ENCODE measurements at places on chromosomes 13 and 19.

- DNase-seq: no peak
These were observed 27.0 kb upstream of the F2RL3 start for GRCh38 chr19:16861834-16862233.

DNA sequence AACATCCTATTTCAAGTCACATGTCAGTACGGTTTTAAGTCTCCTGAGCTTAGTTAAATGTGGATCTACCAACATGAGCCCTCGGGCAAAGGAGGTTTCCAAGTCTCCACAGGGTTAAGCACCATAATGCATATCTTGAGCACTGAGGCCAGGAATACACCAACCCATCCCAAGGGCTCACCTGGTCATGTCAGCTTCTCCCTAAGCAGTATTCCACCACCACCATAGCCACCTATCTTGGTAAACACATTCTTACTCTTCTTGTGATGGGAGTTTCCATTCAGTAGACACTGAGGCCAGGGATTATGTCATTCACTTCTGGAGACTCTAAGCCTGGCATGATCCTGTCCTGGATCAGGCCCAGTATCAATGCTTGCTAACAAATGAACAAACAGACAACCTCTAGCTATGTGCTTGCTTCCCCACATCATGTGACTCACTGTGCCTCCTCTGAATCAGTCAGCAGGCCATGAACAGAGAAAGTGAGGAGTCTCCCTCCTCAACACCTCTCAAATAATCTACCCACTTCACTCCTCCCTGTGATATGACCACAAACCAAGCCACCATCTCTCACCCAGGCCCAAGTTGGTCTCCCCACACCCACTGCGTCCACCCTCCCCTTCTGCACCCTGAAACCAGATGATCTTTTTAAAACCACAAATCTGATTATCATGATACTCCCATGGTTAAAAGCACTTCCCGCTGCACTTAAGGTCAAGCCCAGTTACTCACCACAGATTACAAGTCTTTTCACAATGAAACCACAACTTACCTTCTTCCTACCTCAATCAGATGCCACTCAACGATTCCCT, 5.8 kb downstream of the PEG3 start:
- no peak for DNase-seq

DNA sequence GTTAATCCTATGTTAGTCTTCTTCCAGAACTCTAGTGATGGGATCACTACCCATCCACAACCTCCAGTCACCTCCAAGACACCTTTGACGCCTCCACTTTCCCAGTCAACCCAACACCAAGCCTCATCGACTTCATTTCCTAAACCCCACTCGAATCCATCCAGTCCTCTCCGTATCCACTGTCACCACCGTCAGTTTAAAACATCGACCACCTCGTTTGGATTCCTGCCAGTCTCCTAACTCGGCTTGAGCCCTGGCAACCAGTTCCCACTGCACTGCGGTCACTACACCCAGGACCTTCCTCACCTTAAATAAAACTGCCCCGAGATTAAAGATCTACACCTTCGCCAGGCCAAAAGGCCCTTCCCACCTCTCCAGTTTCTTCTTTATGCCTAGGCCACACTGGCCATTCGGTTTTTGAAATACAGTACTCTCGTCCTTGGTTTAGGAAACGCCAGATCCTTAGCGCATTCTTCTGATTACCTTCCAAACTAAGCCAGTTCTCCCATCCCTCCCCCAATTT, 1.2 kb downstream of the MTIF3 start:
- DNase-seq: no peak

DNA sequence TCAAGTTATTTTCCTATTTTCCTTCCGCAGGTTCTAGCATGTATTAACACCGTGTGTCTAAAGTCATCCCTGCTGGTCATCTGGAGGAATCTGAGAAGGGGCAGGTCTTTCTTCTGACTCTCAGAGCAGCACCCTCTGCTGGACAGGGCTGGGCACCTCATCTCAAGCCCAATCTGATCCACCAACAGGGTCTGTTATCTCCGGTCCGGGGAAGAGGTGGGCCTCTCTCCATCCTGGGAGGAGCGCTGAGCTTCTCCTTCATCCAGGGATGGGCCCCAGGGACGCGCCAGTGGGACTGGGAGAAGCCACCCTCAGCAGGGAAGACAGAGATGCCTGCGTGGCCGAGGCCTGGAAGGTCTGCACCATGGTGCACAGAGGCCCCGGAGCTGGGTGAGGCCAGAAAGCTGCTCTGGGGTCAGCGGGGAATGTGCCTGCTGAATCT, 26.0 kb upstream of the ZNF331 start:
- no peak for DNase-seq
